ENCODE measurements at places on chromosomes 7 and 10.

DNA sequence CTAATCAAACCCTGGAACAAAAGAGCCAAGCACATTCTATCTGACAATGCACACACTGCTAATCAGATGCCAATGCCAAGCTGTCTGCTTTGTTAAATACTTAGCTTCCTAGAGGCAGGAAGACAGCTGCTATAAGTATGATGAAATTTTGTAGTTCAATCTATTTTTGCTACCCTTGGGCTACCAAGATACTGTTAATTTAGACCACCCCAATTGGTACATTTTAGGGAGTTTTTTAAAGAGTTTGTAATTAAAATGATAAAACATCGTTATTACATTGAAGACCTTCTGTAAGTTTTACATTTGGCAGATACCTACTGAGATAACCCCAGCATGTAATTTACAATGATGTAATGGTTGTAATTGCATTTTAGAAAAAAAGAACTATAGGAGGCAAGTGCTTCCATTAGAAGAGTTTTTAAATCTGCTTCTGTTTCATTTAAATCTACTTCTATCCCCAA, 268.5 kb downstream of the ADK start:
- DNase-seq = no peak

GRCh38 chr7:14899030-14899429, 3.5 kb downstream of the DGKB start:
- DNase-seq = peak; percentile 35

DNA sequence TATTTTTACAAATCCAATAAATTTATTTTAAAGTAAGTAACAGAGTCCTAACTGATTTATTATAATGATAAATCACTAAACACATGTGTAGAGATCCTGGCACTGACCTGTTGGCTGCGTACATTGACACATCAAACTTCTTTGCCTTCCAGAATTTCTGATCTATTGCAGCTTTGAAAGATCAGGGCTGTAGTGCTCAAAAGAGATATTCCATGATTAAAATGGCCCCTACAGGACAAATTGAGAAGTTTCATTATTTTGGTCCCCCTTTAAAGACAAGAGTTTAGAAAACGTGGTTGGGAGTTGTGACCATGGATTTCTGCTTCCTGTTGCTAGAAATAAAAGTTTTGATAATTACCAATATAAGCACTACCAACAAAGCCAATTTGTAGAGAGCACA, 87.7 kb upstream of the PDK4 start:
- no peak for DNase-seq

- peak; percentile 2 for DNase-seq
Measured at GRCh38 chr7:28433699-28434219, 21.4 kb downstream of the CREB5 start.

GRCh38 chr10:72331575-72332422, 22.9 kb downstream of the DNAJB12 start:
- peak; percentile 91 for DNase-seq

- no peak for DNase-seq
Measured at GRCh38 chr10:94423627-94424026, 21.3 kb downstream of the TBC1D12 start.

GRCh38 chr10:88831709-88832108, 19.9 kb downstream of the ANKRD22 start:
- DNase-seq = no peak

DNA sequence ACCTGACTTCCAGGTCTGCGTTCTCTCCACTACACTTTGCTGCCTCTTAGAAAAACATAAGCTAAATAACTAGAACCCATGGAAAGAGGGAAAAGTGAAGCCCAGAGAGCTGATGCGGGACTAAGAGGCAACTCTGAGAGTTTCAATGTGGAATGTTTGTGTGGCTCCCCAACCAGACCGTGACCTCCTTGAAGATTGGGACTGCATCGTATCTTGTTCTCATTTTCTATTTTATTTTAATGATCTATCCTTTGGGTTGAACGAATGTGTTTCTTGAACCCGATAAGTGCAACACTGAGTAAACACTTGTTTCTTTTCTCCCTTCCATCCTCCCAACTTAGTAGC, 77.4 kb downstream of the TPST1 start:
- DNase-seq = peak; percentile 11
